ENCODE measurements at places on chromosomes 12 and 14.

- DNase-seq, result no peak
Observed at GRCh38 chr14:70152704-70153103, 36.0 kb downstream of the SLC8A3 start.

- no peak for DNase-seq
Observed at GRCh38 chr12:112906712-112907414, at the start of gene OAS1. OAS1 (plus strand) TSS chr12:112906962; CDS start chr12:112907040, 78 bp downstream.

GRCh38 chr14:81478446-81478845 is 55.2 kb downstream of the SEL1L start:
- no peak for DNase-seq

GRCh38 chr14:79376557-79376956 is 834.7 kb downstream of the DIO2 start:
- no peak for DNase-seq

DNA sequence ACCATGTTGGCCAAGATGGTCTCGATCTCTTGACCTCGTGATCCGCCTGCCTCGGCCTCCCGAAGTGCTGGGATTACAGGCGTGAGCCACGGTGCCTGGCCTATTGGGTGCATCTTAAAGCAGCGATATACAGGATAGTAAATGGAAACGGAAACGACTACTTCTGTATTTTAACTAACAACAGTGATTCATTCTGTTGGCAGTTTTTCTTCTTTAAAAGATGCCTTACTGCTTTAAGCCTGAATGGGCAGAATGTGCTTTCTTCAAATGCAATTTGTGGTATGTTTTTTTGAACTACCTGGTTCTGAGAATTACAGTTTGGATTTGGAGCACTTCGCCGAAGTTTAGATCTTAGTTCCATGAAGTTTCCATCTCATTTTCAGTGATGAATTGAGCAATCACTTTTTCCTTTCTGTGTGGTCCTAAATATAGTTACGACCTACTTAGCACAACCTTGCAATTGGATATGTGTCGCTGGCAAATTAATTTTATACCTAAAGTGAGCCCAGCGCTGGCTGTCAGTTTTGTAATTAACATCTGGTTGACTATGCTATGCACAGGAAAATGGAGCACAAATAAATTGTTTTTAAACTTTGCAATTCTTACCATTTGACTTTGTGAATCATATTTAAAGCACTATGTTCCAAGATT is 53.6 kb upstream of the EIF5 start:
- no peak for DNase-seq

- no peak for DNase-seq
Observed at GRCh38 chr12:130762319-130762675, 46.2 kb upstream of the RIMBP2 start.

DNA sequence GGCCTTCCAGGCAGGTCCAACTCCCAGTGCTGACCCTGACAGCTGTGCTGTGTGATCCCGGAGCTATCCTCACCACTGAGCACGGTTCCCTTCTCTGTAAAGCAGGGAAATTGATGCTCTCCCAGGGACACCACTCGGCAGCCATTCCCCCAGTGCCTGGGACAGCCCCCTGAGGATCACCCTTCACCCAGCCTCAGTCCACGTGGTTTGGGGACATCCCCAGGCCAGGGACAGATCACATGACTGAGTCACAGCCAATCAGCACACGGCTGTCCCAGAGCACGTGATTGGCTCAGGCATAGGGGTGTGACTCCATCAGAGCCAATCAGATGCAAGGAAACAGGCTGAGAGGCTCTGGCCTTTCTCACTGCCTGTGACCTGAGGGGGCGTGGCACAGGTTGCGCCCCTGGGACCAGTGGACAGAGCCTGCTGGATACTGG is 68.8 kb upstream of the SFSWAP start:
- no peak for DNase-seq

- DNase-seq, result no peak
Observed at GRCh38 chr12:88570103-88570502, 10.2 kb downstream of the KITLG start.

- no peak for DNase-seq
Observed at GRCh38 chr14:55118761-55119160, 10.3 kb upstream of the LGALS3 start.

DNA sequence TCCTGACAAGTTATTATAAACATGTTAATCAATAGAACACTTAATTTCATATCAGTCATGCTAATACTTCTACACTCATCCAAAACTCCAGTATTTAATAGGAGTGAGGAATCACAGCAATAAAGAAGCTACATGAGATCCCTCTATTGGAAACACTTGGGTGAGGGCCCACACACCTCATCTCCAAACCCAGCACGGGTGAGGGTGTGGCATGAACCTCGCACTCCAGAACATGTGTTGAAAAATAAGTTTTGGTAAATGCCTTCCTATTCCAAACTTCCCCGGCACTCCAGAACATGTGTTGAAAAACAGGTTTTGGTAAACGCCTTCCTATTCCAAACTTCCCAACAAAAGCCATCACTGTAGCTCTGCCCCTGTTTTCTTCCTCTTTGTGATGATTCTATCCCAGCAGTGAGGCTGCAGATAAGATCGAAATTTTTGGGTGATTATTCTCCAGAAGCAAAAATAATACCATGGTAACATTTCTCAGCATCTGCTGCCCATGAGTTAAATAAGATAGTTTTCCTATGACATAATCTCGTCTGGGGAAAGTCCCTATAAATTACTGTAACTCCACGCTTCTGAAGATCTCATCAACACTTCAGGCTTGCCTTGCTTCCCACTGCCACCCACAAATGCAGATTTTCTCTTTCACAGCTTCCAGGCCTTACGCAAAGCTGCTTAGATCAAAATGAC is 24.4 kb upstream of the PTPRB start:
- no peak for DNase-seq

DNA sequence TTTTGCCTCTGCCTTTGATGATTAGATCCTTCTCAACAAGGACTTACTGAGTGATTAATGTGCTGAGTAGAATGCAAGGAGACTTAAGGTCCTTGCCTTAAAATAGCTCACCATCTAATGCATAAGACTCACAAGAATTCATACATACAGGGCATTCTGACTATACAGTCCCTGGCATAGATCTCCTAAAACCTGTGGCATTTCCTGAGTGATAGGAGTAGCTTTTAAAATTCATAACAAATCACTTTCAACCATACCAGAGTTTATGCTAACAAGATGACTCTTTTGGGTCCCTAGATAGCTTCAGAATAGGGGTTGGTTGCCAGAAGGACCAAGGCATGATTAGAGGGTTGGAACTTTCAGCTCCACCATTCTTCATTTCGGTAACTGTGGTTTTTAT is 48.8 kb downstream of the STXBP6 start:
- no peak for DNase-seq

GRCh38 chr12:93802698-93803423 is 125.7 kb downstream of the CRADD start:
- no peak for DNase-seq

DNA sequence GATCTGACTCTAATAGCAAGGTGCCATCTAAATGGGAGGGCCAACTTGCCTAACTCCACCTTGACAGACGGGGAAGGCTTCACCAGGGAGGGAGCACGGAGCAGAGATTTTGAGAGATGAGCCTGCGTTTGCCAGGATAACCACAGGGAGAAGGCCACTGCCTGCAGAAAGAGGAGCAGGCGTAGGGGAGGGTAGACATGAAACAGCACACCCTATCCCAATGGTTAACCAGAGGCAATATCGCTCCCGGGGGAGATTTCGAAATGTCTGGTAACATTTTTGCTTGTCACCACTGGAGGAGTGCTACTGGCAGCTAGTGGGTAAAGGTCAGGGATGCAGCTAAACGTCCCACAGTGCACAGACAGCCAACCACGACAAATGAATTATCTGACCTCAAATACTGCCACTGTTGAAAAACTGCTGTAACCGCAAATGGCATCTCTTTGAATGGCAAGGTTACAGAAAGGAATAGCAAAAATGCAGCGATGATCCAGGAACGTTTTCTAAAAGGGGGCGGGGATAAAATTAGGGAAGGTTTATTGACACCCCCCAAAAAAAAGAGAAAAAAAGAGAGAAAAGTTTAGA is 126.0 kb upstream of the ATF7IP start:
- no peak for DNase-seq

DNA sequence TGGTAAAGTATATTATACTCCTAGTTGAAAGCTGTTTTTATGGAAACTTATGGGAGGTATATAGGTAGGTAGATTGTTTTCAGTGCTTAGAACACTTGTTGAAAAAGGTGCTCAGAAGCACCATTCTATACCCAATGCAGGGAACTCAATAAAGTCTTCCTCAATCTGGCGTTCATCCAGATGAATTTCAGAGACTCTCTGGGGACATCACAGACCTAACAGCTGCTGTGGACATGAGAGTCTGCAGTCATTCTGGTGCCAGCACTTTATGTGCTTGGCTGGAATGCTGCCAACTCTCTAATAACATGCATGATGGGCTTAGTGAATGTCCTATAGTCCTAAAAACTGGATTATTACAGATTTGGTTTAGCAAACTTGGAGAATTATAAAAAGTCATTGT is 115.9 kb downstream of the NTN4 start:
- no peak for DNase-seq

DNA sequence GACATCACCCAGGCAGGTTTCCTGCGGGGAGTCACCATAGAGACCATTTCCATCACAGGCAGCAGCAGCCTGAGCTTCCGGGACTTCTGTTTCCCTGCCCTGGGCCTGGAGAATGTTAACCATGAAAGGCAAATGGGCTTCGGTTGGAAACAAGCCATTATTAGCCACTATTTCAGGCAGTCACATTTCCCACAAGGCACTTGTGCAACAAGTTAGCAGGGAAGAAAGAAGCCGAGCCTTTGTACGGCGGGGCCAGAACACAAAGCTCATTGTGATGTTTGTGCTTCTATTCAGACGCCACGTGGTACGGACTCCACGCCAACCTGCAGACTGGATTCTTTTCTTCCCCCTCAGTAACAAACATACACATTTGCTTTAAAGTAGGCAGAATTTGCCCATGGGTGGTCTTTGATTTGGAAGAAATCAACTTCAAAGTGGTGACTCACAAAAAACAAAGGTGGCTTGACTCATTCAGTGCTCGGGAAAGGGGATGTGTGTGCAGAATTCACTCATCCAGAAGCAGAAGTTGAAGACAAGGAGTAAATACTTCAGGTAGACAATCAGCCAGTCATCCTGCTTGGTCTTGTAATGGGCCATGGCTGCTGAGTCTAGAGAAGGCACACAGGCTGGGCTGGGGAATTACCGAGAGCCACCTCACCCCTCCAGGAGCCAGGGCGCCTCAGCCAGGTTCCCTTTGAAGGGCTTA is 154.2 kb upstream of the PRMT8 start:
- no peak for DNase-seq

DNA sequence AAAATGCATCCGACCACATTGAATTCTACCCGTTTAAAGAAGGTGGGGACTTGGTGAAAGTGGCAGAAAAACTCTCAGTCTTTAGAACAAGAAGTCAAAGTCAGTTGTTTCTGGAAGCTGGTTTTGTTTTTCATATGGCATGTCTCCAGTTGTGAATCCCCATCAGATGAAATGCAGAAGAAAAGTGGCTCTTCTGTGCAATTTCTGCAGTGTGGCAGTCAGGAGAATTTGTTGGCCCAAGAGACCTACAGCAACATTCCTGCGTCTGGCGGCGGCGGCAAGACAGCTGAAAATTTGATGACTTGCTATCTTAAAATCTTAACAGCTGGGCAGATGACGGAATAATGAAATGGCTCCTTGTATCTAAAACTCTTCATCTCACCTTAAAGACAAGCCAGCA is 201.5 kb downstream of the FOXN3 start:
- DNase-seq, result no peak

DNA sequence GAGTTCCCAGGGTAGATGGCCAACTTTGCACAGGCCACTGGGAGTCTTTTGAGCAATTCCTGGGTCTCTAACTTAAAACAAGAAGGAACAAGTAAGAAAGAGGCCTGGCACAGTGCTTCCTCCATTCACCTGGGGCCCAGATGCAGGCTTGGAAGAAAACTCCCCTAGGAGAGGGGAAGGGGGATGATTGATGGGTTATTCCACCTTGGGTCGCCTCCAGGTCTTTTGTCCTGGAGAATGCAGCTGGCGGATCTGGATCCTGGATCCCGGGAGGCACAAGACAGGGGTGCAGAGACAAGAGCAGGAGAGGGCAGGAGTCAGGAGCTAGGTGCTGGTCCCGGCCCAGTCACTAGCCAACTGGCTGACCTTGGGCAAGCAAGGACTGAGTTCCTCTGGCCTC is 74.5 kb downstream of the ESRRB start:
- no peak for DNase-seq

- DNase-seq, result no peak
Observed at GRCh38 chr12:121964813-121965643, 46.6 kb downstream of the CFAP251 start.

- DNase-seq, result peak; percentile 30
Observed at GRCh38 chr14:22980672-22981089, 1.7 kb downstream of the AJUBA start.

GRCh38 chr12:111173836-111174235 is 195.1 kb downstream of the PHETA1 start:
- DNase-seq, result no peak

DNA sequence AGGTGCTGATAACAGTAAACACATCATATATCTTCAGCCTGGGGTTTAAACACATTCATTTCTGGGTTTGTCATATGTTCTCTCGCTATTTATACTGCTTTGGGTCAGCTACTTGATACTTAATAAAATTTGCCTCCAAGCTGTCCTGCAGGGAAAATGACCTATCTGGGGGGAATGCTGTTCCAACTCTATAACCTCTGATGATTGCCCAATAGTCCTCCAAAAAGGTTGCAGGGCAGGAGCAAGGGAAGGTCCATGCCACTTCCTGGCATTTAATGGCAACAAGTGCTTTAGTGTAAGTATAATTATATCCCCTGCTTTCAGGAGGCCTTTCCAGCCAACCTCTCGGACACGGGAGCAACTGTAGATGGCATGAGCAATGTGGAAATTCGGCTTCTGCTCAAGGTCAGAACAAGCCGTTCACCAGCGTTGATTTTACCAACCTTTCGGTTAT is 198.0 kb upstream of the EEA1 start:
- no peak for DNase-seq

GRCh38 chr14:61152851-61153364 is 128.2 kb downstream of the TMEM30B start:
- DNase-seq, result no peak

DNA sequence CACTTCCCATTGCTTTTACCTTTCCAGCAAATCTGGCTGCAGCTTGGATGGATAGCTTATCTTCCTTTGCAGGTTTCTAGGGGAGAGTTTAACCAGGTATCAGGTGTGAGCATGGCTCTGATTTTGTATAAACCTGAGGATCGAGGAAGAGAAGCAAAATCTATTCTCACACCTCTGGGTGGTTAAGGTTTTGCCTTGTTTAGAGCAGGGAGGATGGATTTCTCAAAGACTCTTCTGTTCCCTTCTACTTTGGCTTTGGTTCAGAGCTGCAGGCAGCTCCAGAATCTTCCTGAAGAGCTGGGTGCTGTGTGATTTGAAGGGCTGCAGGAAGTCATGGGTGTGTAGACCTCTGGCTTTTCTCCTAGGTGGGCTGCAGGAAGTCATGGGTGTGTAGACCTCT is 1.7 kb downstream of the JDP2 start:
- DNase-seq, result no peak

DNA sequence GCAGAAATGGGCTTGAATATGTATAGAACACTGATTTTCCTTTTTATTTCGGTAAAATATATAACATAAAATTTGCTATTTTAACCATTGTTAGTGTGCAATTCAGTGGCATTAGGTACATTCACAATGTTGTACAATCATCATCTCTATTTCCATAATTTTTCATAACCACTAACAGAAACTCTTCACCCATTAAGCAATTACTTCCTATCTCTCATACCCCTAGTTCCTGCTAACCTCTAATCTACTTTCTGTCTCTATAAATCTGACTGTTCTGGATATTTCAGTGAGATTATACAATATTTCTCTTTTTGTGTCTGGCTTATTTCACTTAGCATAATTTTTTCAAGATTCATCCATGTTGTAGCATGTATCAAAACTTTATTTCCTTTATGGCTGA is 8.9 kb upstream of the RNF212B start:
- no peak for DNase-seq

All from activated CD4-positive, alpha-beta T cell treated with anti-CD3 and anti-CD28 coated beads, Interleukin-2, amount 50 U/mL, for 4 hours (primary cell).